GDM1 (cell line): ENCODE measurements at places on chromosomes 3 and 15.

DNA sequence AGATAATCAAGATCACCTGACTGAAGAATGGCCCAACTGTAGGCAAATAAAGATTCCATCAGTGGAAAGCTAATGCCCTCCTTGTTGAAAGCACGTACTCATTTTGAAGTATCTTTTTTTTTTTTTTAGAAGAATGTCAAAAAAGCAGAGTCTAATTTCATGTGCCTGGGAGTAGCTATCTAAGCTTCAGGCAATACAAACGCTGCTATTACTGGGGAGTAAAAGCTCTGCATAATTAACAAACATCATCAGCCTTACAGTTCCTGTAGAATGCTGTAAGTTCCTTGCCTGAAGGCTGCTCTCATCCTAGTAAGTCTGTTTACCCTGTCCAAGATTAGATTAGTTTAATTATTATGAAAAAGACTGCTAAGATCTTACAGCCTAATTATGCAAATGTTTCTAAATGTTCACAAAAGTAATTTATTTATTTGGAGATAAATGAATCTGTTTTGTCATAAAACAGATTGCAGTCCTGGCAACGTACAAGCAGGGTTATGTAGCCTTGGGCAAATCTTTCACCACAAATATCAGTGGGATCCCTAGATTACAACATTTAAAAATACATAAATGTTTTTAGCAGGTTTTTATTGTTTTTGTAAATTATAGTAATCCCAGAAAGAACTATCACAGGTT is 451.3 kb upstream of the AGTR1 start:
- no peak for DNase-seq

DNA sequence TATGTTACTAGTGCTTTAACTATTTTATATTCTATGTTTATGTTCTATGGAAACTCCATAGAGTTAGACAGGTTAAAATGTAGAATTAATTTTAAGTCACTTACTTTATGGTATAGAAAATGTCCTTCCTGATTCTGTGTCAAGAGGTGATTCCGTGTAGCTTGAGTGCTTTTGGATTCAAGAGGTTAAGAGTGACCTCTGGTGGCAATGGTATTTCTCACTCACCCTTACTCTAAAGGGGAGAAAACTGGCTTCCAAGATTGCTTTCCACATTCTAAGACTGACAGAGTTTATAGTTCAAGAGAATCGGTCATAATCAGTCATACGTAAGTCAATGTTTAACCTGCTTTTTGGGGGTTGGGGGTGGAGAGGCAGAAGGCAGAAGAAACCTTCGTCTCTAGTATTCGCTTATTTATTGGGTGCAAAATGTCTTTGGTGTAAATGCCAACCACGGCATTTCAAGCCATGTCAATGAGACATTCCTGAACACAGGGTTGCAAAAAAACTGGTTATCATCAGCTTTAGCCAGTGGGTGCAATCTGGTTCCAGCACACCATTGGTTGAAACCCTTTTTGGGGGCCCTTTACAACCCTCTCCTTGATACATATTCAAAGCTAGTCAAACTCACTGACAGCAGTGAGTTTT is 92.0 kb upstream of the VGLL3 start:
- DNase-seq: peak; percentile 32

GRCh38 chr3:194011807-194012206 is 124.1 kb upstream of the HES1 start:
- DNase-seq: no peak

DNA sequence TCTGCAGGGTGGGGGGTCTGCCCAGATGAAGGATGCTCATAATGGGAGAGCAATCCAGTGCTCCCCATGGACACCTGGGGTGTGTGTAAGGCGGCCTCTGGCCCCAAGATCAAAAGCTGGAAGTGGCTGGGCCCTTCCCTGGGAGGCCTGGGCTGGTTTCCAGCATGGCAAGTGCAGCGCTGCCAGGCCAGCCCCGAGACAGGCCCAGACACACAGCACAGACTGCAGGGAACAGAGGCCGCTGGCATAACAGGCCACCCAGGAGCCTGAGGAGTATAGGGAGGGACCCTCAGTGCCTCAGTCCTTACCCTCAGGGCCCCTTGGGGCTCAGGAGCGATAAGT is 10.0 kb downstream of the ITPKA start:
- DNase-seq: no peak

GRCh38 chr3:170352936-170353335 is 4.6 kb upstream of the SKIL start:
- DNase-seq: no peak

DNA sequence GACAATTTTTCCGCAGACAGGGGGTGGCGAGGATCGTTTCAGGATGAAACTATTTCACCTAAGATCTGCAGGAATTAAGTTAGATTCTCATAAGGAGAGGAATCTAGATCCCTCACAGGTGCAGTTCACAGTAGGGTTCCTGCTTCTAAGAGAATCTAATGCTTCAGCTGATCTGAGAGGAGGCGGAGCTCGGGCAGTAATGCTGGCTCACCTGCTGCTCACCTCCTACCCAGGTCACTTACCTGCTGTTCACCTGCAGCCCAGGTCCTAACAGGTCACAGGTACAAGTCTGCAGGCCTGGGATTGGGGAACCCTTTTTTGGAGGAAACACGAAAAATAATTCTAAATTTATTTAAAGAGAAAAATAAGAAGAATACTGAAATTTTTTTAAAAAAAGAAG is 406.8 kb downstream of the MCTP2 start:
- no peak for DNase-seq

DNA sequence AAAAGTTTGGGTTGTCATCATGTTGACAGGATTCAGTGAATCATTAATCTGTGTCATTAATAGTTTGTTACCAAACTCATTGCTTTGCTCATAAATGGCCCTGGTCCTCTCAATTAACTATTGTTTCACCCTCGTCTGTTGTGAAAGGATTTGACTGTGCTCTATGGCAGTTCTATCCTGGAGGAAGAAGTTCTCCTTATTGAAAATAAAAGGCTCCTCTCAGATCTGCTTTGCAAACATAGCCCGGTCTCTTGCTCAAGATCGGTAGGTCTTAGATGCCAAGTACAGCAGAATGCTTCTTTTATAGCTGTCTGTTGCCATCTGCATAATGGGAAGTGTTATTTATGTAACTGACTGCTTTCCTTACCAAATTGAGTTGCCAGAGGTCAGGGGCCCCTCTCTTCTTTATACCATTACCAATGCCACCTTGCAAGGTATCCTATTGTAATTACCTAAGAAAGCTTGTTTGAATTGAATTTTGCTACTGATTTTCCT is 146.5 kb downstream of the EBLN2 start:
- no peak for DNase-seq

DNA sequence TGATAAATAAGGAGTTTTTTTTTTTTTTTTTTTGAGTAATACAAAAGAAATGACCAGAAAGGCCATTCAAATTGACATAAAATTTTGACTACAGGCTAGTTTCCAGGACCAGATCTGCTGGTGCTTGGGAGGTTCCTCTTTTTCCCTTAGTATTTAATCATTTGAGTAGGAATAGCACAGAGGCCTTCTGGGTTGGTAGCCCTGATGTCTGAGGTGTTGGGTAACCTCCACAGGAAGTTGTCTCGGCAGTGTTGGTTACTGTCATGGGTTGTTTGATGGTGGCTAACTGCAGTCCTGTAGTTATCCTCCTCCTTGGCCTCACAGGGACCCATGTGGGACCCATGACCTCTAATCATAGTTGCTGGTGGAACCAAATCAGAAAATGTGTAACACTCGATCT is 91.1 kb downstream of the USP13 start:
- DNase-seq: no peak

GRCh38 chr15:93190238-93190637 is 101.2 kb upstream of the RGMA start:
- DNase-seq: no peak

GRCh38 chr3:178545337-178545736 is 9.1 kb downstream of the KCNMB2 start:
- DNase-seq: no peak

DNA sequence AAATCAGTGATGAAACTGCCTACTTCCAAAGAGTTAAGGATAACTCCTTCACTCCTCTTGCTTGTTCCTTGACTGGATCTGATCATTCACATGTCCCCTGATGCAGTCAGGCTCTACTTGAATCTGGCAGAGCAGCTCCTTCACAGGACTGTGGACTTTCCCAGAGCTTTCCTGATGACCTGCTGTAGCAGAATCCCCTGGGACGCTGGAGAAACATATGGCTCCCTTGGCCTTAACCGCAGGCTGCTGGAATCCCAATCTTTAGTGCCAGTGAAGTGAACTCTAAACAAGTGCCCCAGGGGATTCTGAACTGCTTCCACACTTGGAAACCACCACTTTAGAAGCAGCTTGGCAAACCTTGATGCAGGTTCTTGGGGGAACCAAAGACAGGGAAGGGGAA is 217.8 kb downstream of the CHST2 start:
- no peak for DNase-seq

DNA sequence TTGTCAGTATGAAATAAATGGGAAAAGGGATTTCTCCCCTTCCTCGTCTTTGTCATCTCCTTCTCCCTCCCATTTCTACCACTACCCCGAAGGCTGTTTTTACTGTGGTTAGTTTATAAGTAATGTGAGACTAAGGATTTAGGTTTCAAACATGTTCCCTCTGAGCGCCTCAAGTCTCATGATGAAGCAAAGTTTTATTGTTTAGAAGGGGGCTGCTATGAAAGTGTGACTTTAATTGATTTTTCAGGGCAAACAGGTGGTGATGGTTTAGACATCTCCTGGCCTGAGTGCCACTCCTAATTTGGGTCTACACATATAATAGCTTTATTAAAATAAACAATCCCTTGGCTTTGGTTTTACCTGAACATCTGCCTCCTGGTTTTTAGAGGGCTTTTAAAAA is 185.5 kb downstream of the MCTP2 start:
- no peak for DNase-seq

DNA sequence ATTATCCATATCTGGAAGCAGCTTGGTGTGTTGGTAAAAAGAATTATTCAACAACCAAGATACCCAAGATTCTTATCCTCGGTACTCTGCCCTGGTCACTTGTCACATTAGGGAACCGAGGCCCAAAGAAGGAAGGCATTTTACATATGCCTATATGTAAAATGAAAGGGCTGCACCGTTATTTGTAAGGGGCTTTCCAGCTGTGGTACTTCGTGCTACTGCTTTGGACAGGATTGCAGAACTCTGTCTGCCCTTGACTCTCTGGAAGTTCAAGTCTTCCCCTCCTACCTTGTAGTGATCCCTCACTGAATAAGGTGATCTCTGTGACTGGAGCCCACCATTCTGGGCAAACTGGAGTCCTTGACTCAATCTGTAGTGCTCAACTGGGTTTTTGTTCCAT is 198.9 kb upstream of the TOPAZ1 start:
- DNase-seq: no peak

- no peak for DNase-seq
These were observed 41.1 kb upstream of the MYZAP start for GRCh38 chr15:57550640-57551039.

- no peak for DNase-seq
These were observed 216.6 kb upstream of the RASGRP1 start for GRCh38 chr15:38781196-38781595.

DNA sequence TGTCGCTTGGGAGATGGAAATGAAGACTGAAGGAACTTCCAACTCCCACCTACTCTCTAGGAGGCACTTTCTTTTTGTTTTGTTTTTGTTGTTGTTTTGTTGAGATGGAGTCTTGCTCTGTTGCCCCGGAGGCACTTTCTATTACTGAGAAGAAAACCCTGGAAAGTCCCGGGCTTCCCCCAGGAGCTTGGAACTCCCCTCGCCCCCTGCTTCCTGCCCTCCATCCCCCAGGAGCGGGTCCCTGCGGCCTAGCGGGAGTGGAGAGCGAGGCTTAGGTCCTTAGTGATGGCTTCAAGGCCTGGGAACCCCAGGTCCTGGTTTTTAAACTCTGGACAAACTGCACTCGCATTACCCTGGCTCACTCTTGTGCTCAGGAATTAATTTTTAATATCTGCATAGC is 195.7 kb downstream of the OCA2 start:
- no peak for DNase-seq

GRCh38 chr3:155704771-155705559 is 39.9 kb downstream of the PLCH1 start:
- DNase-seq: no peak

GRCh38 chr15:49187549-49188245 is 17.6 kb downstream of the GALK2 start:
- DNase-seq: no peak
